NCI-H1436 treated with DMSO at 0.1 percent for 48 hours (cell line): ENCODE measurements at places on chromosomes 4 and X.

- DNase-seq = no peak
These were observed 81.1 kb downstream of the FAAH2 start for GRCh38 chrX:57367649-57368048.

GRCh38 chr4:81491943-81492342 is 20.2 kb upstream of the RASGEF1B start:
- no peak for DNase-seq

GRCh38 chr4:3306450-3306849 is 13.6 kb downstream of the RGS12 start:
- no peak for DNase-seq

- no peak for DNase-seq
These were observed 1.3 kb downstream of the ERAS start for GRCh38 chrX:48827654-48827968.

- DNase-seq = no peak
These were observed 25.2 kb downstream of the PIGG start for GRCh38 chr4:524196-524595.

- DNase-seq = no peak
These were observed 129.7 kb downstream of the FRAS1 start for GRCh38 chr4:78186597-78187543.

GRCh38 chrX:71222929-71223328 is at the start of gene GJB1:
Gene GJB1 (plus strand): TSS chrX:71223224. CDS start chrX:71223708, 484 bp downstream.
- DNase-seq = no peak

GRCh38 chr4:147518846-147519767 is 38.2 kb downstream of the EDNRA start:
- no peak for DNase-seq

GRCh38 chr4:27100713-27101112 is 240.1 kb downstream of the STIM2 start:
- no peak for DNase-seq

- DNase-seq = no peak
These were observed 154.3 kb upstream of the GIMD1 start for GRCh38 chr4:106522839-106523238.

DNA sequence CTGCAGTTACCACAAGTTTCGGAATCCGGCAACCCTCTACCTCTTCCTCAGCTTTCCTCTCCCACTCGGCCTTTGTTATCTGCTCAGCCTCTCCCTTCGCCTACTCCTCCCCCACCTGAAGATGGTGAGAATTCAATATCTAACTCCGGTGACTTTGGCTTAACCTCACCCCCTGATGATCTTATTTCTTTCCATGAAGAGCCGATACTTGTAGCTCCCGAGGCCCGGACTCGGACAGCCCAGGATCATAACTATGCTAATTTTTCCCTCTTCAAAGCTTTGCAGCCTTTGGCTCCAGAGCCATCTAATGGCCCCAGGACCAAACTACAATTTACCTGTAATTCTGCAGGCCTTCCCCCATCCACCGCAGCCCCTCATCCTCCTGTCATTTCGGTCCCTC is 32.0 kb upstream of the MGST2 start:
- DNase-seq = no peak

DNA sequence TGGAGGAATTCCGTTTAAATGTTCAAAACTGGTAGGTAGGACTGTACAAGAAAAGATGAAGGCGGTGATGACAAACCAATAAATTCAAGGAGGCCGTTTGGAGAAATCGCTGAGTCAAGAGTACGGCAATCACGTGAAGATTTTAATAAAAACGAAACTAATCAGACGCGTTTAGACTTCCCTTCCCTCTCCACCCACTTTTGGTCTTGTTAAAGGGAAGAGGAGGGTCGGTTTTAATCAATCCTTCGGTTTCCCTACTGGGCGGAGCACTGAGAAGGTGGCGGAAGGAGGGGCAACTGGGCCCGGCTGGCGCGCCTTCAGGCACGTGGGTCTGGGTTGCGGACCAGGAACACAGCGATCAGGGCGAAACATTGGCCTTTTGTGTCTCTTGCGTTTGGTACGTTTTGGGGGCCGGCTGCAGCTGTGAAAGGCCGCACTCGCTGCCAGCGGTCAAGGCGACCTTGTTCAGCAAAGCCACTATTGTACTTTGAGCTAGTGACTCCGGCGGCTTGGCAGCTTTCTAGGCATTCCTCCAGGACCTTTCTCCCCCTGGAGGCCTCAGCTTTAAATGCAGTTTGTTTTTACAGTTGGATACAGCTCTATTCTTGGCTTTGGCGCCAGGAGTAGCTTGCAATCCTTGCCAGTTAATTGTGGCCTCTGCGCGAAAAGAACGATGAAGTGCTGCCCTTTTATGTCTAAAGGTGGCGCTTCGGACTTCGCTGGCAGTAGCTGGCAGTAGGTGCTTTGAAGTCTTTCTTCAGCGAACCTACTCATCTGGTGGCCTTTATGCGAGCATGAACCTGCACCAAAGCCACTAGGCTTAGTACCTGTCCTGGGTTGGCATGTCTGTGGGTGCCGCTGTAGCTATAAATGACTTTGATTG is 16.8 kb upstream of the LAMP2 start:
- peak; percentile 46 for DNase-seq

GRCh38 chr4:26127851-26128337 is 192.9 kb upstream of the RBPJ start:
- no peak for DNase-seq

DNA sequence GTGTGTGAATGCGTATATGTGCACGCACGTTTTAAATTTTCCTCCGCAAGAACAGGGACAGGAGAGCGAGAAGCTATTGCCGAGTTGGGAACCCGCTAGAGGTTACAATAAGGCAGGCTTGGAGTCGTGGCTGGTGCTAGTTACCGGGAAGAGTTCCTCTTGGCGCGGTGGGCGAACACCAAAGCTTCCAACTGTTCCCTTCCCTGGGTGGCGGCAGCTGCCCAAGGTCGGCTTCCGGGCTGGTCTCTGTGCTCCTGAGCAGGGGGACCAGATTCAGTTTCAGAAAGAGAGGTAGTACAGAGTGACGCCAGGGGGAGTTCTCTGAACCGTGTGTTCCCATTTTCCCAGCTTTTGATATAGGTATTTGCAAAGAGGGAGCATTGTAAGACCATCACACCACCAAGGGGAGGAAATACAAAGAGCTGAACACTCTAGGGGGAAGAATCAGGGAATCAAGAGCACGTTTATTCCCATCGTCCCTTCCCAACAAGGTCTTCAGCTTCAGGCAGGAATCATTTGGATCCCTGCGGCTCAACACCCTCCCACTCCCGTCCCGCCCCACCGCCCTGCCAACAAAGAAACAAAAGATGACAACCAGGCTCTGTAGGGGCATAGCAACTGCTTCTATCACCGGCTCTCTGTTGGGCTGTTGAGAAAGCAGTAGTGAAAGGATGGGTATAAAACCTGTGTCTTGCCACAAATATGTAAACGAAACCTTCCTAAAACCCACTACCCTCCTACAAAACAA is 113.6 kb upstream of the TEX13C start:
- no peak for DNase-seq

GRCh38 chr4:120755864-120756263 is 166.7 kb downstream of the PRDM5 start:
- no peak for DNase-seq

DNA sequence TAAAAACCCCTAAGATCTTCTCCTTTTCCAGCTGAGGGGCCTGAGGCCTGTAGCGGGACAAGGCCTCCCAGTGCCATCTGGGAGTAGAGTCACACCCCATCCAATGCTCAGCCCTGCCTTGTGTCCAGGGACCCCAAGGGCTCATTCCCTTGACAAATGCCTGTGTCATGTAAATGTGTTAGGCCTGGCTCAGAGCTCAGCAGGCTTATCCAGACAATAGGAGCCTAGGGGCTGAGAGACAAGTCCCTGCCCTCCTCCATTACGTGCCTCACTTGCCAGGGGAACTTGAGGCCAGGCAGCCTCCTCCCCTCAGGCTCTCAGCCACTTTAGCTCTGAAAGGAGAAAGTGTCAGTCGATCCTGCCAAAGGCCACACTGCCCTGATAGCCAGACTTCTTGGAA is 166.8 kb upstream of the MAMLD1 start:
- no peak for DNase-seq

DNA sequence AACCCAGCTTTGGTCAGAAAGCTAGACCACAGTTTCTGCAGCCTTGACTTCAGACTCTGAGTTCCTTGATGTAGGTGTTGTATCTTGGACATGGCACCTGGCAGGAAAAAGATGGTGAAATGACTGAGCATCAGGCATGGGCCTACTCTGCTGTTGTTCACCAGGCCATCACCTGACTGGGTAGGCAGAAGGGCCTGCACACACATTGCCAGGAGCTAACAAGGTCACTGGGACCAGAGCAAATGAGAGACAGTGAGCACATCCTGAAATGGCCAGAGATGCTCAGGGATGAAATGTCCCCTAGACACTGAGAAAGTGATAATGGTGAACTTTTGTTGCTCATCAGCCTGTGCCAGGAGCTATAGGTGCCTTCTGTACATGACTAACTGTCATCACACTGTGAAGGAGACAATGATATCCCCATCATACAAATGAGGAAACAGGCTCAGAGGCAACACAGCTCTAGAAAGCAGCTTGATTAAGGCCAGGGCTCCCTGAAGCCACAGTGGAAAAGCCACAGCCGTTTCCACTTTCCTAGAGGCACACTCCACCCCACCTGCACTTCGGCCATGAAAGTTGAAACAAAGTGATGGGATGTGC is 128.3 kb downstream of the TSPAN5 start:
- no peak for DNase-seq

DNA sequence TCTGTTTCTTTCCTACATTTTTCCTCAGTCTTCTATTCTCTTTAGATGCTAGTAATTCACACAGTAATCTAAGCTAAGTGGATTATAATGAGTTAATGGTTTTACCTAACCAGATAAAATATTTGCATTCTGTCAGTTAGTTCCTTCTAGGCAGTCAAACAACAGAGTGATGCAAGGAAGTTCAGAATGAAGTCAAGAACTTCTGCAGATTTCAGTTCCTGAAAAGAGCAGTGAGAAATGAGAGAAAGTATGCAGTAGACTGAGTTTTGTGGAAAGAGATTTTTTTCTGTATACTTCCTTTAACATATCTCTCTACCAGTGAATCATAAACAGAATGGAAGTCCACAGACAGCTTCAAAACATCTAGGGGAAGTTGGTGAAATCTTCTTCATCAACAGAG is 774.0 kb upstream of the POU3F4 start:
- DNase-seq = no peak

DNA sequence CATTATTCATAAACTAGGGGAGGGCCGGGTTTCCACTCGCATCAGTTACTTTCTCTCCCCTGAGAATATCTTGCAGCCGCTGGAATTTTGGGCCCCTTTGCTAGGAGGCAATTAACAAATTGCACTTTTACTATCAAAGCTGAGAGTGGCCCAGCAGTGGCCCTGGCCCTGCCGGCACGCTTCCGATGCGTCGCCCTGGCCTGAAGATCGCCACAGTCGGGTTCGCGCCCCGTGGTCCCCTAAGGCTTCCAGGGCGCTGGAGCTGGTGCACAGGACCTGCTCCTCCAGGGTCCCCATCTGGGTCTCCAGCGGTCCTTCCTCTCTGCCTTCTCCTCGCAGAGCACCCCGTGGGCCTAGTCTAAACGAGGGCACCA is 486 bp upstream of the CWH43 start:
- no peak for DNase-seq

DNA sequence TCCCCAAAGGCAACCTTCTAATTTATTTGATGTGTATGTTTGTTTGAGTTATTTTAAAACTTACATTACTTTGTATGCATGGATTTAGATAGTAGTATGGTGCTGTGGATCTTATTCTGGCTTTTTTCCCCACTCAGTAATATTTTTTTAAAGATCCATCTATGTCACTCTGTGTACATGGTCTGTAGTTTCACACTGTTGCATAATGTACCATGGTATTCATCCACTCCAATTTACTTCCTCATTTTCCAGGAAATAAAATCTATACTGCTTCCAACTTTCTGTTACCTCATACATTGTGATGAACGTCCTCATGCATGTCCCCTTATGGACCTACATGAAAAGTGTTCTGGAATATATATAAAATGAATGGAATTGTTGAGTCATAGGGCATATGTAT is 17.6 kb downstream of the ARMCX2 start:
- no peak for DNase-seq
